Activated CD8-positive, alpha-beta T cell treated with anti-CD3 and anti-CD28 coated beads, Interleukin-2, amount 10 ng/mL, durations not matched to agents 7 days and 5 days (primary cell): ENCODE measurements at places on chromosomes 5 and 9. TPM values are rescaled to one million over a fixed set of nuclear protein-coding genes. Genes with fewer than 3 reads are reported as not detected.
A peak's percentile ranks its signal among the peaks of the same experiment; 100 is the strongest.

The C1QTNF3 gene
- 3.0 TPM for total RNA-seq

The PCDHGA6 gene
- total RNA-seq = 0.08 TPM

The KCTD16 gene
- total RNA-seq = 0.08 TPM

The GMCL2 gene
- not detected for total RNA-seq

DNA sequence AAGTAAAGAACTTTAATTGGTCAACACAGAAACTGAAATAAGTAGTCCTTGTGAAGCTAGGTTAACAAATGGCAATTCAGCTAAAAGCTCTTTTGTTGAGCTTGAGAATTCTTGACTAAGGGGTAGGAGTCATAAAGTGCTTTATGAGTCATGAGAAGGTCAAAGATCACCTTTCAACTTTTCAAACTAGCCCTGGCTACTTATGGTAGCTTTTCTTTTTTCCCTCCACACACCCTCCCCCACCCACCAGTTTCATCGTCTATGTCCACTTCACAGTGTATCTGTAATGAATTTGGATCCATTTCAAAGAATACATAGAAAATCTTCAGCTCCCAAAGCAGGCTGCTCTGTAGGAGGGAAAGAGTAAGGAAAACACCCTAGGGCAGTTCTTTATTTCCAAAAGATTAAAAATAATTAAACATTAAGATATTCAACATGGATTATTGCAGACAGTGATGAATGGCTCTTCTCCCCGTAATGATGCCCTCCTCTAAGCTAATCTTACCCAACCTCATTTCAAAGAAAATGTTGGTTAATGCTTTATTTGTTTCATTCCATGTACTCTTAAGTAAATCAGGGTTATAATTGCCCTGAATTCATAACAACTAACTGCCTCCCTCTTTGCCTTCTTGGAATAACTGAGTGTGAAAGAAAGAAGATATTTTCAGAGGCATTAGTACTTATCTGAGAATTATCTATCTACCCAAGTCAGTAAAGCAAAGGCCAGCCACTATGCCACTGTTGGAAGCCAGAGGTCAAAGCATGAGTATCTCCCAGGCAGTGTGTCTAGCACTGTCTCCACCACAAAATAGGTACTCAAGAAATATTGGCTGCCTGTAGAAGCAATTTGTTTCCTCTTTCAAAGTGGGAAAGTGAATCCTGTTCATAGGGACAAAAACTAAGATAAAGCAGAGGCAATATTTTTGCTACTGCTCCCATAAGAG, 290.6 kb downstream of the PIK3R1 start:
- no peak for DNase-seq

- DNase-seq = peak; percentile 58
These were observed 456 bp downstream of the ZNF79 start for GRCh38 chr9:127424676-127424999.

- DNase-seq = no peak
These were observed 208.0 kb upstream of the ANKRD55 start for GRCh38 chr5:56440871-56441740.

DNA sequence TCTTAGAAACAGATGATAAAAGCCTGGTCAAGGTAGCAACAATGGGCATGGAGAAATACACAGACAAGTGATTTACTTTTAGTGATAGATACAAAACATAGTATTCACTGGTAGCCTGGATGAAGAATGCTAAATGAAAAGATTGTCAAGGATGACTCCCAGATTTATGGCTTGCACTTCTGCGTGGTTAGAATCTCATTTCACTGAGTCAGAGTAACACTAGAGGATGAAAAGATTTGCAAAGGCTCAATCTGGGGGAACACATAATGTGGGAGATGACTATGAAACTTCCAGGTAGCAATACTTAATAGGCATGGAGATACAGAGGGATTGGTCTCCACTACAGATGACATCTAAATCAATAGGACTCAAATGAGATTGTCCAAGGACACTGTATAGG, 38.4 kb downstream of the AGTPBP1 start:
- no peak for DNase-seq

- DNase-seq = no peak
These were observed 173.3 kb upstream of the HMHB1 start for GRCh38 chr5:143638654-143639053.

DNA sequence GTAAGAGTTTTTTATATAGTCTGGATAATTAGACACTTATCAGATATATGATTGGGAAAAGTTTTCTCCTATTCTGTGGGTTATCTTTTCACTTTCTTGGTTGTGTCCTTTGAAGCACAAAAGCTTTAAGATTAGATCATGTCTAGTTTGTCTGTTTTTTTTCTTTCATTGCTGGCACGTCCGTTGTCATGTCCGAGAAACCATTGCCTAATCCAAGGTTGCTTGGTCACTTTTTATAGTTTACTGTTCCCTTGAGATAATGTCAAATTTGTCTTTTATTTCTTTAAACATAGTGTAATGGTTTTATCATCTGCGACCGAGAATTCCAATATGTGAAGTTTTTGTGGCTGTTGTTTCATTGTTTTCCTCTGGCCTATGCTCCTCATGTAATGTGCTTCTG, 28.8 kb downstream of the GARNL3 start:
- DNase-seq = no peak

DNA sequence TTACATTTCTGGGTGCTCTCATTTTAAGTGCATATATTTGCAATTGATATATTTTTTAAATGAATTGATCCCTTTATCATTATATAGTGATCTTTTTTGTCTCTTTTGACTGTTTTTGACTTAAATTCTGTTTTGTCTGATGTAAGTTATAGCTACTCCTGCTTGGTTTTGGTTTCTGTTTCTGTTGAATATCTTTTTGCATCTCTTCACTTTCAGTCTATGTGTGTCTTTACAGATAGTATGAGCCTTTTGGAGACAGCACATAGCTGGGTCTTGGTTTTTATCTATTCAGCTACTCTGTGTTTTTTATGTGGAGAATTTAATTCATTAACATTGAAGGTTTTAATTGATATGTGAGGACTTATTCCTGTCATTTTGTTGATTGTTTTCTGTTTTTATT, 311.3 kb downstream of the SPATA31D1 start:
- DNase-seq = no peak

DNA sequence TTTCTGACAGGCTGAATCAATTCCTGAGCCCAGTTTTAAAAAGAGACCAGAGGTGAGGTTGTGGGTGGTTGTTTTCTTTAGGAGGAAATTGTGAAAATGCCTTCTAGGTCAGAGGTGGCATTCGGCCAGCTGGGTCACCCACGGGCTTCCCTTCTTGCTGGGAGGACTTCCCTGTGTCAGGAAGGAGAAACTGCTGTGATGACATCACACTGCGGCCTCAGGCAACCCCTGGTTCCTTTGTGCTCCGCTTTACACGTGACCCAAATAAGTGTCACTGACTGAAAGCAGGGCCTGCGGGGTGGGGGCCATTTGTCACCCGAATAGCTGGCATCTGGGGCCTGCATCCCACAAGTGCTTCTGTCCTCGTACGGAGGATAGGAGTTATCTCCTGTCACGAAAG, 39.7 kb downstream of the FABP6 start:
- no peak for DNase-seq

GRCh38 chr5:77409870-77410621, 82.1 kb downstream of the WDR41 start:
- no peak for DNase-seq

DNA sequence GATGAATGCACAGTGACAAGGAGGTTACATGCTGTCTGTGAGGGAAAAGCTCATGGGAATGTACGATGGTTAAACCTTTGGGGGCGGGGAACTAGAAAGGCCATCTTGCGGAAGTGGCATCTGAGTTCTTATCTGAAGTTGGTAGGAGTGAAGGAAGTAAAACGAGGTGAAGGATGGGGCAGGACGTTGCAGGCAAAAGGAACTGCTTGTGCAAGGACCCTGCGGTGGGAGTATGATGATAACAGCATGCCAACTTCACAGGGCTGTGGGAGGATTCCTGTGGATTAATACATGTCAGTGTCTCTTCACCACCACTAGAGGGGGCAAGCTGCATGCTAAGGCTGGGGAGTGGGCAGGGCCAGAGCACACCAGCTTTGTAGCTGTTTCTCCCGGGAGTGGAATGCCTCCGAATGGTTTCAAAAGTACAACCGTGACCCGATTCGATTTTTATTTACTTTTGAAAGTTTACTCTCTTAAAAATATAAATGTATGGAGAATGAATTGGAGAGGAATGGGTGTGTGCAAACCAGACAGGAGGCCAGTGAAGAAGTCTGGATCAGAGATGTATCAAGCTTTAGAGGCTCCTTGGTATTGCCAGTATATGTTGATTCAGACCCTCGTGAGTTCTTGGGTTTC, 62.5 kb downstream of the CYFIP2 start:
- peak; percentile 68 for DNase-seq

DNA sequence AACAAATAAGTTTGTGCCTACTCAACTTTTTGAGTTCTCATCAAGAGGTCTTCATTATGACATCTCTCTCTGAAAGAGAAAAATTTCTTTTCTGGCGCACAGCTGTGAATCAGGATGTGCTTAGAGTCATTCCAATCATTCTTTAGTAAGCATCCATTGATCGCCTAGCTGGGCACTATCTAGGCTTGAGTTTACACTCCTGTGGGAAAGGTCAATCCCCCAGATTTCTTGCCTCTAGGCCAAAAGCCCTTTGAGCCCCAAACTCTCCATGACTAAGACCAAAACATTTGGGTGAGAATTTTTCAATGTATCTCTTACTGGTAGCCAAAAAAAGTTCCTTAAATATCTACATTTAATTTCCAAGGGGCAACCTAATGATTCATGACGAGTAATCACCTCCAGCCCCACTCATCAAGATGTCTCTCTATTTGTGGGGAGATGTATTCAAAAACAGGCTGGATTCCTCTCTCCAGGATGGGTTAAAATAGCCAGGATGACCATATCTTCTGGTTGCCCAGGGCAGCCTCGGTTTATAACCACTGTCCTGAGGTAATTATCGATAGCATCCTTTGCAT, 101.7 kb downstream of the GNA14 start:
- no peak for DNase-seq

- no peak for DNase-seq
These were observed 71.7 kb downstream of the PCSK5 start for GRCh38 chr9:75962013-75962661.
